CD4-positive, CD25-positive, alpha-beta regulatory T cell (primary cell): ENCODE measurements at places on chromosomes 12 and 14. TPM values are rescaled to one million over a fixed set of nuclear protein-coding genes. Genes with fewer than 3 reads are reported as not detected.

DNA sequence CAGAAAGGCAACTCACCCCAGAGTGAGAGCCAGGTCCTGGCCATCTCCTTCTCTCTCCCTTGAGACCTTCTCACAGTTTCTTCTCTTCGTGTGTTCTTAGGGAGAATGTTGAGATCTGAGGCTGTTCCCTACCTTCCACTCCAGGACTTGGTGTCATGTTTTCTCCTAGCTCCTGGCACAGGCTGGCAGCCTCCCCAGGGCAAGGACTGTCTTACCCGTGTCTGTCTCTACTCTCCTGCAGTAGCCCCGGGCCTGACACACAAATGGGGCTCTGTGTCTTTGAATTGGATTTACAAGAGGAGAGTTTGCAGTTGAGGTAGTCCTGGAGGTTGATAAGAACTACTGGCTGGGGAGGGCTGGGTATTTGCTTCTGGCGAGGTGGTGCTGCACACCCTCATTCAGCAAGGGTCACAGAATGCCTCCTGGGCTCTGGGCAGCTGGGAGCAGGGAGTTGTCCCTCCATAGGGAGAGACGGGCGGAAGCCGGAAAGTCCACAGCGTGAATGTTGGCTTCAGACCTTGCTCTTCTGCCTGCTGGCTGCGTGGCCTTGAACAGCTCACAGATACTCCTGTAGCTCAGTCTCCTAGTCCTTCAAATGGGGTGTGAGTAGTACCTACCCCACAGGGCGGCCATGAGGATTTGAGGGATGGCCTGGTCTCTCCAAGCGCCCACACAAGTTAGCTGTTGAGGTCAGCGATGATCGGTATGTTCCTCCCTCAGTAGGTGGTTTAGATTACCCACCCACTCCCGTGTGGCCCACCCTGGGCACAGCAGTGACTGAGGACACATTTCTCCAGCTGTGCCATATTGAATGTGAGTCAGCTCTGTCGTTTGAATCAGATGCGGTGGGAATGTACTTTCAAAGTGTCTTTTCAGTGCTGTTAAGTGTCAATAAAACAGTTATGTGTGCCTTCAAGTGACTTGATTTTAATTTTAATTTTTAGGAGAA lies 10.2 kb downstream of the EP400 start:
- H3K4me1 ChIP-seq = peaks cover 22% of the 10 kb centered on the region
- DNase-seq = no peak
- peaks cover 15% of the 10 kb centered on the region for H3K36me3 ChIP-seq
- no peak overlapping the region for H3K4me3 ChIP-seq

DNA sequence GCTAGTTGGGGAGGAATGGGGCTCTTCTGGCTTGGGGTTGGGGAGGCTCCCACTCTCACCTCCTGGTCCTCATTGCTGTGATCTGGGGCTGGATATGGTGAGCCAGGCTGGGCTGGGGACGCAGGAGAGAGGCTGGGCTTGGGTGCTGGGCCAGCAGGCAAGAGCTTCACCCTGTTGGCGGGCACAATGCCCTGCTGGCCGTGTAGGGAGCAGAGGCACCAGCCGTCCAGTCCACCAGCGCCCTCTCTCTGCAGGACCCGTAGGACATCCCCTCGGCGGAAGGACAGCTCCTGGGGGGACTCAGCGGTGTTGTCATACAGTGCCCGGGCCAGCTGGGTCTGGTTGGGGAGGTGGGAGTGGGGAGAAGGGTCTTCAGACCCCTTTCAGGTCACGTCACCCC lies 4.5 kb downstream of the EFS start:
- H3K27ac ChIP-seq = no peak overlapping the region
- no peak overlapping the region for H3K4me3 ChIP-seq
- no peaks in the 10 kb centered on the region for H3K4me1 ChIP-seq
- H3K27me3 ChIP-seq = peaks cover 3% of the 10 kb centered on the region
- no peak for DNase-seq
- H3K36me3 ChIP-seq = no peaks in the 10 kb centered on the region

DNA sequence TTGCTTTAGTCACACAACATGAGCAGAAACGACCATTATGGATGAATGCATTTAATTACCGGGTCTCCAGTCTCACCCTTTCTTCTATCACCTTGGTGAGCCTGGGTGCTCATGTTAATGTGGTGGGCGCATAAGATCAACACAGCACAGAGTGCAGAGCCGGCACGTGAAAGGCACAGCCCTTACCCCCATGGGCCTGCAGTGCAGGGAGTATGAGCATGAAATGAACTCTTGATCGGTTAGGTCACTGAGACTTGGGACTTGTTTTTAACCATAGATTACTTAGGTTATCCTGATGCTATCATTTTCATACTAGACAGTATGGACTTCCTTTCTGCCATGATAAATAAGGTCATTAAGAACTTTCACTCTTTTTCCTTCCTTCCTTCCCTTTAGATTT lies 156.8 kb downstream of the CRADD start:
- no peaks in the 10 kb centered on the region for H3K4me1 ChIP-seq
- DNase-seq = no peak
- no peaks in the 10 kb centered on the region for H3K27me3 ChIP-seq
- no peaks in the 10 kb centered on the region for H3K36me3 ChIP-seq
- H3K4me3 ChIP-seq = no peak overlapping the region
- H3K27ac ChIP-seq = no peak overlapping the region

GRCh38 chr12:24749171-24749570 lies 199.7 kb downstream of the BCAT1 start:
- no peak for DNase-seq
- H3K27ac ChIP-seq = no peak overlapping the region
- H3K36me3 ChIP-seq = no peaks in the 10 kb centered on the region
- H3K4me1 ChIP-seq = no peaks in the 10 kb centered on the region

- no peak for DNase-seq
- H3K36me3 ChIP-seq = no peaks in the 10 kb centered on the region
- H3K4me3 ChIP-seq = peak overlapping the region; percentile 63
- no peaks in the 10 kb centered on the region for H3K27me3 ChIP-seq
- H3K4me1 ChIP-seq = peaks cover 41% of the 10 kb centered on the region
Observed at GRCh38 chr12:89765959-89766824, 57.6 kb upstream of the ATP2B1 start.

DNA sequence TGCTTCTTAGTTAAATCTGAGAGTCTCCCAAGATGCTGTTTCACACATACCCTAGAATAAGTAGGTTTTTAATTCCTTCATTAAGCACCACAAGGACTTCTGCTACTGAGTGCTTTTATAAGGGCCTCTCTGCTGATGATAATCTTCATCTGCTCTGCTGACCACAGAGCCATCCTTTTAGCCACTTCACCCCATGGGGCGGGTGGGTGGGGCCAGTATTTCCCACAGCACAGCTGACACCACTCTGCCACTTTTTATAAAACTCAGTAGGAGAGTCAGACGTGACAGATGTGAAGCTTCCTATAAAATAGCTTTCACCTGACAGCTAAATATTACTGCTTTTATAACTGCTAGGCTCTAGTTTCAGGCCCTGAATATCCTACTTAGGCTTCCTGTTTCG lies 20.3 kb downstream of the FCF1 start:
- DNase-seq = no peak
- H3K36me3 ChIP-seq = peaks cover 49% of the 10 kb centered on the region
- H3K27me3 ChIP-seq = no peaks in the 10 kb centered on the region
- no peaks in the 10 kb centered on the region for H3K4me1 ChIP-seq

GRCh38 chr12:73186272-73186671 lies 914.1 kb downstream of the TRHDE start:
- no peaks in the 10 kb centered on the region for H3K27me3 ChIP-seq
- H3K27ac ChIP-seq = no peak overlapping the region
- H3K4me3 ChIP-seq = no peak overlapping the region
- no peaks in the 10 kb centered on the region for H3K36me3 ChIP-seq
- no peak for DNase-seq

DNA sequence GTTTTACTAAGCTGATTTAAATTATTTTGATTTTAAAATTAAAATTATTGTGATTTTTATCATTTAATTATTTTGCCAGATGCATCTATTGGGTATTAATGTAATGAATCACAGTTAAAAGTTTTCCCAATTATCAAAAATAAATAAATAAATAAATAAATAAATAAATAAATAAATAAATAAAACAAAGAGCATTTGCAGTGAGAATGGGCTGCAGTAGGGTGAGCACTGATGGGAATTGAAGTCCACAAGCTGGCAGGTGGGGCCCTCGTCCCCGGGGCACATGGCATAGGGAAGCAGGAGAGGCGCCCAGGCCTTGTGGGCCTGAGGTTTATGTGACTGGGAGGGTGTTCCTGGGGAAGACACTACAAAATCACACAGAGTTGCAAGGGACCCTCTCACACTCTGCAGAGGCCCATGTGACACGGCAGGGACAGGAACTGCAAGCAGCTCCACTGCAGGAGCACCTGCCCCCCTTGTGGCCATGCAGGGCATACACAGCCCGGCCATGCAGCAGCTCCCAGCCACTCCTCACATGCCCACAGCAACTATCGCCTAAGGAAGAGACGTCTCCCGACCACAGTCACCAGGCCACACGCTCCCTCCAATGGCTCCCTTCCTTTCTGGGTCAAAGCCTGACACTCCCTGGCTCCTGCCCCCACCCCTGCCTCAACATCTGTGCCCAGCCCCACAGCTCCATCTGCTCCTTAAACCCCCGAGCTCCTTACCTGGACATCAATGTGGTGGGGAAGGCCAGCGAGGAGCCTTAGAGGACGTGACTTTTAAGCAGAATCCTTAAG lies 256.3 kb upstream of the SFSWAP start:
- H3K27ac ChIP-seq = no peak overlapping the region
- H3K4me1 ChIP-seq = no peaks in the 10 kb centered on the region
- no peaks in the 10 kb centered on the region for H3K36me3 ChIP-seq
- no peaks in the 10 kb centered on the region for H3K27me3 ChIP-seq

- peaks cover 94% of the 10 kb centered on the region for H3K36me3 ChIP-seq
- no peaks in the 10 kb centered on the region for H3K4me1 ChIP-seq
- no peak overlapping the region for H3K27ac ChIP-seq
- no peak overlapping the region for H3K4me3 ChIP-seq
Observed at GRCh38 chr12:31991146-31991545, 31.9 kb downstream of the RESF1 start.

GRCh38 chr14:59510001-59510400 lies 25.7 kb downstream of the JKAMP start:
- DNase-seq = no peak
- H3K4me3 ChIP-seq = no peak overlapping the region
- H3K27ac ChIP-seq = no peak overlapping the region
- peaks cover 4% of the 10 kb centered on the region for H3K27me3 ChIP-seq
- no peaks in the 10 kb centered on the region for H3K36me3 ChIP-seq
- peaks cover 6% of the 10 kb centered on the region for H3K4me1 ChIP-seq

DNA sequence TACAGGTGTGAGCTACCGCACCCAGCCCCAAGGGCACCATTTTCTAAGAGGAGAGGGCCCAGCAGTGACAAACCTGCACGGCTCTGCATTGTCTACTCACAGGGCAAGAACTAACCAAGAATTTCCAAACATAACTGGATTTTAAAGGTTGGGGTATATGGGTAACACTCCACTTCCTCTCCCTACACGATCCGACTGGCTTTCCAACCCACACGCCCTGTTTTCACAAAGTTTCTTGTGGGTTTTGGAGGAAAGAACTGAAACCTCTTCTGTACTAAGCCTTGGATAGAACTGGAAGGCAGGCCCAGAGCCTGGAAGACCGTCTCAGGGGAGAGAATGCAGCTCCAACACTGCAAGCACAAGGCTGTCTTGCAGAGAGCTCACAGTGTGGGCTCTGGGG lies 24.9 kb downstream of the SNRNP35 start:
- DNase-seq = no peak
- no peaks in the 10 kb centered on the region for H3K27me3 ChIP-seq

GRCh38 chr12:114457620-114458019 lies 51.7 kb upstream of the TBX5 start:
- no peak for DNase-seq
- H3K27me3 ChIP-seq = no peaks in the 10 kb centered on the region
- H3K27ac ChIP-seq = no peak overlapping the region
- H3K4me1 ChIP-seq = no peaks in the 10 kb centered on the region

- H3K36me3 ChIP-seq = no peaks in the 10 kb centered on the region
- H3K4me3 ChIP-seq = no peak overlapping the region
- peaks cover 14% of the 10 kb centered on the region for H3K4me1 ChIP-seq
- H3K27me3 ChIP-seq = no peaks in the 10 kb centered on the region
Observed at GRCh38 chr12:68139001-68139400, 20.5 kb downstream of the IFNG start.

- H3K4me3 ChIP-seq = no peak overlapping the region
- no peaks in the 10 kb centered on the region for H3K36me3 ChIP-seq
- no peak overlapping the region for H3K27ac ChIP-seq
- no peaks in the 10 kb centered on the region for H3K27me3 ChIP-seq
- H3K4me1 ChIP-seq = no peaks in the 10 kb centered on the region
Observed at GRCh38 chr12:82187595-82187994, 170.6 kb downstream of the CCDC59 start.

DNA sequence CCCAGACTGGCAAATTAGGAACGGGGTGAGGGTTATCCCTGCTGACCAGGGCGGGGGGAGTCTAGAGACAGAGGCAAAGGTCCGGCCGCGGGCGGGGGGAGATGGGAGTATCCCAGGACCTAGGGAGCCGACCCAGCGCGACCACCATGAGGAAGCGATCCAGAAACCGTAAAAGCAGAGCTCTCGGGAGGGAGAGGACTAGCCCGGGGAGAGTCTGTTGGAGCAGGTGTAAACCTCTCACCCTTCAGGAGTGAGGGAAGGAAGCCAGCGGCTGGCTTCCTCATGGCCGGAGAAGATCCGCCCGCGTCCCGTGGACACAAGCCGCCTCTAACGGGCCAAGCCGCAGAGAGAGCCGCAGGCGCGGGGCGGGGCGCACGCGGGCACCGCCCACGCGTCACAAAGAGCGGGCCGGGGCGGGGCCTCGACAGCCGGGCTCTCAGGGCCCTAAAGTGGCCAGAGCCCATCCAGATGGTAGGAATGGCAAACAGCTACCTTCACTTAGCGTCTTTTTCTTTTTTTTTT lies at the start of gene ACRBP:
TSS of gene ACRBP (minus strand) at position 350 of the 522 bp plus-strand sequence. CDS start at position 284, 66 bp downstream.
- no peak within 1 kb of the TSS for H3K4me3 ChIP-seq
- no peak within 1 kb of the TSS for H3K27ac ChIP-seq

GRCh38 chr12:18071336-18071735 lies 18.7 kb downstream of the RERGL start:
- no peak overlapping the region for H3K4me3 ChIP-seq
- H3K4me1 ChIP-seq = no peaks in the 10 kb centered on the region
- H3K27me3 ChIP-seq = no peaks in the 10 kb centered on the region
- DNase-seq = no peak

Gene FBXO34
- total RNA-seq = 32.4 TPM

Gene CLEC2A
- total RNA-seq = not detected

Gene RIPK3
- 41.2 TPM for total RNA-seq

Gene TRPV4
- not detected for total RNA-seq

Gene IFI27
- total RNA-seq = 2.9 TPM

Gene PUS7L
- total RNA-seq = 16.1 TPM

Gene KLRC2
- total RNA-seq = not detected

Gene FOXM1
- total RNA-seq = 3.8 TPM
